ENCODE measurements at places on chromosomes 11 and 22. TPM values are rescaled to one million over a fixed set of nuclear protein-coding genes. Genes with fewer than 3 reads are reported as not detected.
A peak's percentile ranks its signal among the peaks of the same experiment; 100 is the strongest.

SLC16A8 gene
- not detected for total RNA-seq

GRCh38 chr22:29860006-29860766 lies 22.1 kb upstream of the ASCC2 start:
- no peak for DNase-seq
- no peaks in the 10 kb centered on the region for H3K36me3 ChIP-seq
- H3K27ac ChIP-seq = no peak overlapping the region
- H3K27me3 ChIP-seq = peaks cover 3% of the 10 kb centered on the region

LGALS12 gene
- total RNA-seq = not detected

- H3K36me3 ChIP-seq = no peaks in the 10 kb centered on the region
- H3K4me1 ChIP-seq = no peaks in the 10 kb centered on the region
- no peak for DNase-seq
- H3K27ac ChIP-seq = no peak overlapping the region
- peaks cover 2% of the 10 kb centered on the region for H3K27me3 ChIP-seq
- no peak overlapping the region for H3K4me3 ChIP-seq
These were observed 333.9 kb downstream of the METTL15 start for GRCh38 chr11:28442131-28442530.

- DNase-seq = no peak
- H3K4me1 ChIP-seq = no peaks in the 10 kb centered on the region
- H3K36me3 ChIP-seq = no peaks in the 10 kb centered on the region
- H3K27me3 ChIP-seq = peaks cover 4% of the 10 kb centered on the region
These were observed 702.9 kb downstream of the DLG2 start for GRCh38 chr11:84924154-84924692.

DNA sequence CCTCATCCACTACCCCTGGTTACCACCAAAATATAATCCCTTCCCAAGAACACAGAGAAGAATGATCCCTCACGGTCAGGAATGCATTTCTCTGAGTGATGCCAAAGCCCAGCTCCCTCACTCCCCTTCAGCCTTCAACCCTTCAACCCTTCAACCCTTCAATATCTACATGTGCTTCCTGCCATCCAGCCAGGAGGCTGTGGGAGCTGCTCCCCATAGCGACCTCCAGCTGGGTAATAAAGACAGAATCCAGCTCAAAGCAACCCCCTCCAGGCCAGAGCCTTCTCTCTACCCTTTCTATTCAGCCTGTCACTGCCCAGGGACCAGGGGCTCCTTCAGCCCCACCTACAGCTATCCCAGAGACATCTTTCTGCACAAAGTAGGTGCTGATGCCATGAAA lies 2.7 kb downstream of the ARHGAP1 start:
- peak overlapping the region; percentile 57 for H3K27ac ChIP-seq
- H3K36me3 ChIP-seq = peaks cover 21% of the 10 kb centered on the region
- peaks cover 31% of the 10 kb centered on the region for H3K4me1 ChIP-seq
- peak overlapping the region; percentile 3 for H3K4me3 ChIP-seq
- H3K27me3 ChIP-seq = no peaks in the 10 kb centered on the region

UPK3A gene
- total RNA-seq = not detected
